ENCODE measurements at places on chromosomes 3 and 15.

DNA sequence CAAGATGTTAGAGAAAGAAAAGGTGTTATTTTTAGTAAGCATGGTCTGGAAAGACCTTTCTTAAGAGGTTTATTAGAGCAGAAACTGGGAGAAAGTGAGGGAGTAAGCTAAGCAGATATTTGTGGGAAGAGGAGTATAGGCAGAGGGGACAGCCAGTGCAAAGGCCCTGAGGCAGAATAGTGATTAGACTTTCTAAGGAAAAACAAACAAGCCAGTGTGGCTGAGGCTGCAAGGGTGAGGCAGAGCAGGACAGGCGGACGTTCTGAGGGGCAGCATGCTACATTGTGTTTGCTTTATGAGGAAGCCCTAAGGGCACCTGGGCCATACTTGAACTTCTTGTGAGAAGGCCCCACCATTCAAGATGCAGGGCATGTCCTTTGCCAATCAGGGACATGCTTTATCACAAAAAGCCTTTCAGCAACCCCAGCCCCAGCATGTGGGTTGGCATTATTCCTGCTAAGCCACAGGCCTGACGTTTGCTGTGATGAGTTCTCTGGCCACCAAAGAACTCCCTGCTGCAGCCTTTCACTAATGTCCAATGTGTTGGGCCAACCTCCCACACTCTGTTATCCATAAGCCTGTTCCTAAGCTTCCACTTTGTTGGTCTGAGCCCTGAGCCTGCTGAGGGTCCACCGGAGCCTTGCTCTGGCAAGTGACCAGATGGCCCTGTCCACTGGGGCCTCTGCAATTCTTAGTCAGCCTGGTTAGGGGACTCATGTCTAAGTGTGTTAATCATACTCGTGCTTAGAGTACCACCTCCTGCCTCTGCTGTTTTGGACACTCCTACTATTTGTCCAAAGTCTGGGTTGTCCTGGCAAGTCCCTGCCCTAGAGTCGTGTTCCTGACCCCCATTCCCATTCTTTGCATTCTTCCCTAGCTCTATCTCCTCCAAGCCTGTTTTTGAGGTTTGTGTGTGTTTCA, 209.9 kb upstream of the CTNNB1 start:
- DNase-seq = no peak

DNA sequence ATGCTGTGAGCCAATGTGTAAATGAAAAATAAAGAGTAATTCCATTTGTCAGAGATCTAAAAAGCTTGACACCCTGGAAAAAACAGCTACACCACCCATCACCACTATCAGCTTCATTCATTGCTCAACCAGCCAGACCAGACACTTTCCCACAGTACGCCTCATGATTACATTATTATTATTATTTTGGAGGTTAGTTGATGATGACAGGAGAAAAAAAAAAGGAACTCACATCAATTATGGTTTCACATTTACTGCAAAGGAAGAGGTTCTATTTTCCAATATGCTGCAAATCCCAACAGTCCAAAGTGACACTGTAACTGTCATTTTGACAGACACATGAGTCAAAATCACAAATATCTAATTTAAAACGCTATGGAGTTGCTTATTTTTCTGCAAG, 134.7 kb upstream of the TSC22D2 start:
- no peak for DNase-seq

DNA sequence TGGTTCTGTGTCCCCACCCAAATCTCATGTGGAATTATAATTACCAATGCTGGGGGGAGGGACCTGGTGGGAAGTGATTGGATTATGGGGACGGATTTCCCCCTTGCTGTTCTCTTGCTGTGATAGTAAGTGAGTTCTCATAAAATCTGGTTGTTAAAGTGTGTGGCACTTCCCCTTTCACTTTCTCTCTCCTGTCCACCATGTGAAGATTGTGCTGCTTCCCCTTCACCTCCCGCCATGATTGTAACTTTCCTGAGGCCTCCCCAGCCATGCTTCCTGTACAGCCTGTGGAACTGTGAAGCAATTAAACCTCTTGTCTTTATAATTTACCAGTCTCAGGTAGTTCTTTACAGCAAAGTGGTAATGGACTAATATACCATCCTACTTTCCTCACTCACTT, 289.6 kb downstream of the EFHB start:
- no peak for DNase-seq

DNA sequence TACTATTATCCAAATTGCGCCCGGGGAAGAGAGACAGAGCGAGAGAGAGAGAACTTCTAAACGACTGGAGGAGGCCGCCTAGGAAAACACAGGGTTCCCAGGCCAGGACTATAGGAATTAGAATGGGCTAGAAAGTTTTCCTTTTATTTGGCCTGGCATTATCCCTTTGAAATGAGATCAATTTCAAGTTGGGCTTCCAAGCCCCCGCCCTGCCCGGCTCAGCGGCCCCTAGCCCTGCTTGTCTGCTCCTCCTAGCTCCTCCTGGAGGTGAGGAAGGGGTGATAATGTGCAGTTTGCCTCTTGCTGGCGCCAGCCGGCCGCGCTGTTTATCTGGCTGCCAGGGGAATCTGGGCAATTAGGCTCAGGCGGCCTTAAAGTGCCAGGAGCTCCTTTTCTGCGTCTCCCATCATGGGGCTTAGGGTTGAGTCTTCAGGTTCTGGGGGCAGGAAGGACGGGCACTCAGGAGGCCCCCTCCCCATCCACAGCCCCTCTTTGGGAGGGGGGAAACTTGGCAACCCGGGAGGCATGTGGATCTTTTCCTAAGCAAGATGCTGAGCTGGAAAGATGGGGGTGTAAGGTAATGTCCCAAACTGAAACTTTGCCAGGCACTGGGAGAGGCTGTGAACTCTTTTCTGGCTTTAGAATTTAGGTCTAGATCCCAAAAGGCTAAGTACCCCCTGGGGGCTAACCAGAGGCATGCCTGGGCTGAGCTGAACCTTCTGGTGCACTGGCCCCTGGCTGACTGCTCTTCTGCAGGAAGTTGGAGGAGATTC, 5.5 kb downstream of the SMAD6 start:
- no peak for DNase-seq

DNA sequence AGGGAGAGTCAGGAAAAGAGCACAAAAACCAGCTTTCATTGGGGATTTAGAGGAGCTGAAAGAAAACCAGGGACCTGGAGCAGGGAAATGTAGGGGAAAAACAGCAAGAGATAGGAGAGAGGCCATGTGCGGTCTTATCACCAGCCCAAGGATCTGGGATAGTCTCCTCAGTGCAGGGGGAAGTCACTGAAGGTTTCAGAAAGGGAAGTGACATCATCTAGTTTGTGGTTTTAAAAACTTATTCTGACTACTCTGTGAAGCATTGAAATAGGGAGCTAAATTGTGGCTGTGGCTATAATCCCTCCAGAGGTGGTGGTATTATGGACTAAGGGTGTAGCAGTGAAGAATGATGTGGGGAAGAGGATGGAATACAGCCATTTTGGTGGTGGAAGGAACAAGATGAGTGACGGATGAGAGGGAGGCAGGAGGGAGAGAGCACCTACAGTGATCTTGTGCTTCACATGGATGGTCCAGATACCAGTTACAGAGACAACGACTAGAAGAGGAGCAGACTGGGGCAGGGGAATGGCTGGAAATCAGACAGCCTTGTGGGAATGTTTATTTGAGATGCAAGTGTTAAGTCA, 72.7 kb downstream of the HMG20A start:
- no peak for DNase-seq

GRCh38 chr3:12695112-12695511, 31.2 kb upstream of the RAF1 start:
- no peak for DNase-seq

- no peak for DNase-seq
Measured at GRCh38 chr3:65819896-65820295, 218.8 kb downstream of the MAGI1 start.

DNA sequence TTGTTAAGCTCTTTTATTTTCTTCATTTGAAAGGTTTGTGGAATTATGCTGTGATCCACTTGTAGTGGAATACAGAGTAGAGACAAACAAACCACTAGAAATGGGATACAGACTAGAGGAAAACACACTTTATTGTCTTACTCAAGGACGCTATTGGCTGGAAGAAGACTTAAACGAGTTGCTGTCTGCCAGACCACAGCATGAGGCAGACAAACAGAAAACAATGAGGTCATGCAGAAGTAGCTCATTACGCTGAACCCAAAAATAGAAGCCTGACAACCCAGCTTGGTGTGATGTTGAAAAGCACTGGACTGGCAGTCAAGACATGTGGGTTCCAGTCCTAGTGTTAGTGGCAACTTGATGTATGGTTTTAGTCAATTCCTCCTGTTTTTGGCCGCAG, 62.4 kb upstream of the P3H2 start:
- DNase-seq = peak; percentile 7

GRCh38 chr3:42851228-42851834, 24.3 kb downstream of the CYP8B1 start:
- DNase-seq = no peak

- no peak for DNase-seq
Measured at GRCh38 chr15:101114166-101114565, 137.7 kb downstream of the CHSY1 start.

- no peak for DNase-seq
Measured at GRCh38 chr3:30342318-30343060, 263.9 kb upstream of the TGFBR2 start.

- DNase-seq = no peak
Measured at GRCh38 chr3:15404767-15405166, 22.6 kb downstream of the METTL6 start.

Data from G401 (cell line).